ENCODE measurements at places on chromosomes 11 and 22. TPM values are rescaled to one million over a fixed set of nuclear protein-coding genes. Genes with fewer than 3 reads are reported as not detected.
A peak's percentile ranks its signal among the peaks of the same experiment; 100 is the strongest.

DNA sequence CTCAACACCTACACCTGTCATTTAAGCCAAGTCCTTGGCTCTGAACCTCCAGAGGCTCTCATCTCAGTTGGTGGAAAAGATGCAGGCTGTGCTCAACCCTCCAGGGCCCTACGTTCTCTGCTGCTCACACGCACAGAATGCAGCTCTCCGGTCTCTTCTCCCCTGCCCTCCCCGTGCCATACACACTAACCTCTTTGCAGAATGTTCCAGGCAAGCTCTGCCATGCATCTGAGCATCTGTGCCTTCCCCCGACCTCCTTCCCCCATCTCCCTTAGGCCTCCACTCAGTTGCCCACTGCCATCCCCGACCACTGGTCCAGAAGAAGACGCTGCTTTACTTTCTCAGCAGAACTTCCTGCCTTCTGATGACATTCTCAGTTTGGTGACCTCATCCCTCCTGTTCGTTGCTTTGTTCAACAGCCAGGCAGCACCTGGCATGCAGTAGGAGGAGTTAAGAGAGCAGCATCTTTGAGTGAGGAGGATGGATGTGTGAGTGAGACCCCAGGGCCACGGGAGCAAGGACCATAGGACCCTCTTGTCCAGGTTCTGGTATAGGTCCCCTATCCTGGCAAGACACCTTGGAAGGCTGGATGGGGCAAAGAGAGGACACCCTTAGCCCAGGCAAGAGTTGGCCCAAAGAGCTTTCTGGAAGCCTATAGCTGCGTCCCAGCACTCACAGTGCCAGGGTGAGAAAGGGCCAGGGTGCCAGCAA, 598.0 kb downstream of the BRD1 start:
- no peak for DNase-seq

GRCh38 chr22:37045958-37046357, 5.6 kb upstream of the KCTD17 start:
- DNase-seq, result peak; percentile 66

GRCh38 chr11:110031171-110031570, 62.0 kb upstream of the ZC3H12C start:
- no peak for DNase-seq

DNA sequence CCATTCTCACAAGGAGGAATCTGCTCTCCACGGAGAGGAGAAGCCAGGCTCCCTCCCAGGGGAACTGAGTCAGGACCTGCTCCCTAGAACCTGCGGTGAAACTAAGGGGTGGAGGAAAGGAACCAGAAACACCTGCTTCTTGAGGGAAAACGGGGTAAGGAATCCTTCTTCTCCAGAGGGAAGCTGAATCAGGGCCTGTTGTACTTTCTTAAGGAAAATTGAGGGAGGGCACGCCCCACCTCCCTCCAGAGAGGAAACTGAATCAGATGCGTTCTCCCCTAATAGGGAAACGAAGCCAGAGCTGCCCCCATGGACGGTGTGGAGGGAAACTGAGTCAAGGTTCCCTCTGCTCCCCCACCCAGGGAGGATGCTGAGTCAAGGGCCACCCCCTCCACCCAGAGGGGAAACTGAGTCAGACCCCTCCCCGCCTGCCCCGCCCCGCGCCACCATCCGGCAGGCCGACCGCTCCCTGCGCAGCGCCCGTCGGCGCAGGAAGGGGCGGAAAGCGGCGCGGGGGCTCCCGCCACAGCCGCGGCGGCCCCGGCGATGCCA, 393 bp downstream of the RELA start:
- DNase-seq, result no peak

DNA sequence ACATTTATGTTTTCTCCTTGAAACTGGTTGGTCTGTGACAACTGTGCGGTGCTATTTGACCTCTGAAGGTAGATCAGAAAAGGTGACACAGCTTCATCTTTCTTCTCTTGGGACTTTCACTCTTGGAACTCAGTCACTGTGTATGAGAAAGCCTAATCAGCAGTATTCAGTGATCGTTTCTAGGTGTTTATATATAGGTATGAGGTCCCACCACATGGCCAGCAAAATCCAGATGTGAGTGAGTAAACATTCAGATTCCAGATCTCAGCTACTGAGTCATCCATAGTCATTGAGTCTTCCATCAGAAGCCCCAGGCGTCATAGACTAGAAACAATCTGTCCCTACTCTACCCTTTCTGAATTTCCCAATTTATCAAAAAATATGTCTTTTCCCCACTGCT, 117.3 kb upstream of the CTSC start:
- DNase-seq, result no peak

DNA sequence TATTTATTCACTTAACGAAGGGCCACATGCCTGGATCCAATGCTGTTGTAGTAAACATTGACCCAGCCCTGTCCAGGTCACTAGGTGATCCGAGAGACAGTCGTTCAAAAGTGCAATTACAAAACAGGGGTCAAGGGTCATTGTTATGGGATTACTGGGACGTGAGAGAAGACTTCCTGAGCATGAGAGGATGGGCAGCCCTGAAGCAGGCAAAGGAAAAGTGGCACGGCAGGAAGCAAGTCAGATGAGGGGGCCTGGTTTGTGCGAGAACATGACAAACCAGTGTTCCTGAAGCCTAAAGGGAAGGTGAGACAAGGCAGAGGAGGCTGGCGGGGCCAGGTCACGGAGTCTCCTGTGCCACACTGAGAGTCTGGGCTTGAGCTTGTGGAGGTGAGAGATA, 15.8 kb upstream of the MMP20 start:
- no peak for DNase-seq

DNA sequence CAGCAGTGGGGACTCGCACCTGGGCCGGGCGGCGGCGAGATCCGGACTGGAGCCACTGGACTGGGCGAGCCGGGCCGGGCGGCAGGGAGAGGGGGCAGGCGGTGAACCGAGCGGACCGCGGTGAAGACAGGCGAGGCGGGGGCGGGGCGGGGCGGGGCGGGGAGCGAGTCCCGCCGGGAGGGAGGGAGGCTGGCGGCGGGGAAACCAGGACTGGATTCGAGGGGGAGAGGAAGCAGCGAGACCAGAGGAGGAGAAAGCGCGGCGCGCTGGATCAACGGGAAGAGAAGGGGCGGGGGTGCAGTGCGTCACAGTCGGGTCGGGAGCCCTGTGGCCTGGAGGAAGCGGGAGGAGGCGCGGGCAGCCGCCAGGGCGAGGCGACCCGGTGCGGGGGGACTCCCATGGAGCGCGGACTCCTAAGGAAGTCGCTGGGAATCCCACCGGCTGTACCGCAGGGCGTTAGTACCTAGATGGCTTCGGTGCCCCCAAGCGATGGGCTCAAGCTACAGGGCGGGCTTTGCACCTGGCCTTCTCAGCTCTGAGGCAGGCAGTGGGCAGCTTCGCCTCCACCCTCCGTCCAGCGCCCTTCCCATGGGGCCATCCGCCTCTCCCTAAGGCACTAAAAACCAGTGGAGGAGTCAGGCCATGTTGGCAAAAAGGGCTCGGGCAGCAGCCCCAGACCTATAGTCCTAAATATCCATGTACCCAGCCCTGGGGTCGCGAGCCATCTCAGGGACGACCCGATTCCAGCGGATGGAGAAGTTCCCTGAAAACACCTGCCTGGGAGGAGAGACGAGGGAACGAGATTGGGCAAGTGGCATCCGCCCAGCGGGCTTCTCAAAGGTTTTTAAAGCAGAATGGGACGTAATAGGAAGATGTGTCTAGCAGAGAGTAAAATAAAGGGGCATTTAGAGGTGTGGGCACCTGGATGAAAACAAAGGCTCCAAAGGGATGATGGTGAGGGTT, at the start of gene TMEM121B:
TSS of gene TMEM121B (minus strand) at position 128 of the 963 bp plus-strand sequence. CDS start 233 bp downstream, outside the sequence.
- peak; percentile 86 for DNase-seq

- no peak for DNase-seq
These were observed 17.4 kb upstream of the FBLN1 start for GRCh38 chr22:45485261-45485660.

GRCh38 chr11:117587416-117587815, 209.6 kb downstream of the DSCAML1 start:
- no peak for DNase-seq

GRCh38 chr11:124839972-124840621, 25.1 kb upstream of the ROBO3 start:
- DNase-seq, result no peak

DNA sequence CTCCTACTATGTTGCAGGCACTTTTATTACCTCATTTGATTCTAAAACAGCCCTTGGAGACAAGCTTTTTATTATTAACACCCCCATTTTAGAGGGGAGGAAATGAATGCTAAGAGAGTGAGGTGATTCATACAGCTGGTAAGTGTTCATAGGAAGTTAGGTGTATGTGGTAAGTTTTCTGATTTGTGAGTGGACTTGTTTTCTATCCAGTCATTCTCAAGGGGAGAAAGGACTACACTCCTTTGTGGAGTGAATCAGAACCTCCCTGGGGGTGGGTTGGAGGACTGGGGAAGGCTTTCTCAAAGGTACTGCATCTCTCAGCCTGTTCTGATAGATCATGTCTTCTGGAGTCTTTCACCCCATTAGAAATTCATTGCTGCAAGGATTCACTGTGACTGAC, 23.5 kb downstream of the PKNOX2 start:
- no peak for DNase-seq

GRCh38 chr11:79425463-79425862, 15.4 kb downstream of the TENM4 start:
- no peak for DNase-seq

DNA sequence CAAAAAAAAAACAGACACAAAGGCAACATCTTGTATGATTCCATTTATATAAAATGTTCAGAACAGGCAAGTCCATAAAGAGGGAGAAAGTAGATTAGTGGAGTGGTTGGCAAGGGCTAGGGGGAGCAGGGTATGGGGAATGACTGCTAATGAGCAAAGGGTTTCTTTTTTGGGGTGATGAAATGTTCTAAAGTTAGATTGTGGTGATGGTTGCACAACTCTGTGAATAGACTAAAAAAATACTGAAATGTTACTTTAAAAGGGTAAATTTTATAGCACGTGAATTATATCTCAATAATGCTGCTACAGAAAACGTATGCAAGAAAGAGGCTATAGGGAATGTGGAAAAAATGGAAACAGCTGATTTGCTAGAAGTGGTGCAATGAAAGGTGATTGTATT, 155.1 kb downstream of the TENM4 start:
- DNase-seq, result no peak

- no peak for DNase-seq
These were observed 18.6 kb downstream of the GLYATL1 start for GRCh38 chr11:58957922-58958321.

GRCh38 chr11:119614222-119615002, 114.6 kb downstream of the NECTIN1 start:
- no peak for DNase-seq

- DNase-seq, result peak; percentile 68
These were observed 52.9 kb downstream of the UVRAG start for GRCh38 chr11:75867778-75868374.

DNA sequence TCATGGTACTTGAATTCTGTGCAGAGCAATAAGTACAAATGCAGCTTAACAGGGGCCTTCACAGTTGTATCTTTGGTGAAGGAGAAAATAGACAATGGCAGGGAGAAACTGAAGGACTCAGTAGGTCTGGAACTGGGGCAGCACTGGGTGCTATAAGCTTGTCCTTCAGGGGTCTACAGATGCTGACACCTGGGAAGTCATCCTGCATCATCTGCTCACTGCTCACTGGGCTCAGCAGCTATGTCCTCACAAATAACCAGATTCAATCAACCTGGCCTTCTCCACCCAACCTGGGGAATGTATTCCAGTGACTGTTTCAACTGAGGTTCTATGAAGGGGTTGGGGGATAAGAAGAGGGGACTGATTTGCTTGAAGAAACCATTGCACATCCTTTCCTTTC, 117.0 kb downstream of the ZNF280B start:
- no peak for DNase-seq

- DNase-seq, result peak; percentile 28
These were observed 24.1 kb upstream of the ASPHD2 start for GRCh38 chr22:26404851-26405421.

GRCh38 chr22:21450858-21451353, 16.3 kb upstream of the TMEM191C start:
- no peak for DNase-seq

DNA sequence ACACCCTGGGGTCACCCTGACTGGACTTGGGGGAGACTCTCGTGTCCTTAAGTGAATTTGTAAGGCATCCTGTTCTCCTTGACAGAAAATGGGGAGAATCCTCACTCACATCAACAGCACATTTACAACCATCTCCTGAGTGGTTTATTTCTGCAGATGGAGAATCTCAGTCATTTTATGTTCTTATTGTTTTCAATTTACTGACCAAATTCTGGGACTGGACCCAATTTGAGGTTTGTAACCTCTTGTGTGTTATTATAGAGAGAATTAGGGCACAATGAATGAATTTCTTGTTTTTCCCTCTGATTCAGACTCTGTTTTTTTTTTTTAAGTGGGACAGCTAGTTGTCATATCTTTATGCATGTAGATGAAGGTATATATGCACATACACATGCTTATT, 104.9 kb downstream of the ADAMTS15 start:
- DNase-seq, result no peak

GRCh38 chr11:33574331-33574730, 126.3 kb downstream of the C11orf91 start:
- no peak for DNase-seq

- DNase-seq, result no peak
These were observed 51.1 kb downstream of the IGSF9B start for GRCh38 chr11:133905677-133906156.

The CHST1 gene
- 13.2 TPM for total RNA-seq

The TMEM151A gene
- total RNA-seq, result 1.5 TPM

The GLYATL2 gene
- 1.7 TPM for total RNA-seq

The POU2F3 gene
- total RNA-seq, result not detected

The CYP2D6 gene
- total RNA-seq, result 2.4 TPM

The OR2D3 gene
- total RNA-seq, result not detected

The MS4A4A gene
- total RNA-seq, result not detected

The OR4C5 gene
- total RNA-seq, result not detected

The OLFML1 gene
- total RNA-seq, result not detected

The HORMAD2 gene
- not detected for total RNA-seq

The PTGDR2 gene
- total RNA-seq, result 0.09 TPM

The BTG4 gene
- total RNA-seq, result not detected

The C11orf16 gene
- total RNA-seq, result not detected

Data from A673 (cell line).